ENCODE measurements at places on chromosomes 3 and 15.

DNA sequence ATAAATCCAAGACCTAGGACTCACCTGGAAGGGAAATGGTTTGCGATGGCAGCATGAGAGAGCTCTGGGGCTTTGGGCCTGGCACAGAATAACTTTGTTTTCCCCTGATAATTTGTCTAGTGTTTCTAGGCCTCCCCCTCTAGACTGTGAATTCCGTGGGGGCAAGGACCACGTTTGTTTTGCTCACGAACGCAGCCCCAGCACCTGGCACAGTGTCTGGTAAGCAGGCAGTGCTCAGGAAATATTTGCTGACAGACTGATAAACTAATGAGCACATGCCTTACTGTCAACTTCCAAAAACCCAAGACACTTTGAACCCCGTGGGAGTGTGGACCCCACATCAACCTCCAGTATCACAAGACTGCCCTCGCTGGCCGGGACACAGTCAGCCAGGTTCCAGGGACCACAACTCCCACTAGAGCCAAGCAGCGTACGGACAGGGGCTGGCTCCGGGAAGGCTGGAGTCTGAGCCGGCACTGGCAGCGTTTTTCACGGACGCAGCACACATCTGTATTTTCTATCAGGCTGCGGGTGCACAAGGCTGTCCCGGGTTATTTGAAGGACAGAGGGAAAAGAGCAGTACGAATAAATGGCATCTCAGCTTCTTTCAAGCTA lies 146.5 kb downstream of the XXYLT1 start:
- H3K36me3 ChIP-seq = no peaks in the 10 kb centered on the region
- DNase-seq = no peak
- no peaks in the 10 kb centered on the region for H3K4me1 ChIP-seq
- H3K4me3 ChIP-seq = no peak overlapping the region
- no peak overlapping the region for H3K27ac ChIP-seq
- no peaks in the 10 kb centered on the region for H3K27me3 ChIP-seq

GRCh38 chr15:80892414-80892813 lies 97.2 kb downstream of the MESD start:
- no peaks in the 10 kb centered on the region for H3K36me3 ChIP-seq
- no peak overlapping the region for H3K4me3 ChIP-seq
- no peak overlapping the region for H3K27ac ChIP-seq

DNA sequence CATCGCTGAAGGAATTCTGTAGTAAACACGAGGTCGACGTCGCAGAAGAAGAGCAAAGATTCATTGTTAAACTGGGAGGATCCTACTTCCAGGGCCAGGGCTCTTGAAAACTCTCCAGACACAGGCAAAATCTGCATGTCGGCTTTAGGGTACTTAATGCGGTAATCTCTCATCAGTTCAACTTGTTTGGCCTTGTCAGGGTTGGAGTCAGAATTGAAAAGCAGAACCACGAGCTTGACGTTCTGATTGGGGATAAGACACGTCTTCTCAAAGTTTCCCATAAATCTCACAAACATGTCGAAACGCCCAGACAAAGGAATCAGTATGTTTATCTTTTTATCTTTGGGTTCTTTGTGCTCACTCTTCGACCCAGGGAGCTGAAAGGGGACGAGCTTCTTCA lies 74.0 kb downstream of the CHSY1 start:
- H3K27ac ChIP-seq = no peak overlapping the region
- H3K27me3 ChIP-seq = no peaks in the 10 kb centered on the region
- no peak overlapping the region for H3K4me3 ChIP-seq

DNA sequence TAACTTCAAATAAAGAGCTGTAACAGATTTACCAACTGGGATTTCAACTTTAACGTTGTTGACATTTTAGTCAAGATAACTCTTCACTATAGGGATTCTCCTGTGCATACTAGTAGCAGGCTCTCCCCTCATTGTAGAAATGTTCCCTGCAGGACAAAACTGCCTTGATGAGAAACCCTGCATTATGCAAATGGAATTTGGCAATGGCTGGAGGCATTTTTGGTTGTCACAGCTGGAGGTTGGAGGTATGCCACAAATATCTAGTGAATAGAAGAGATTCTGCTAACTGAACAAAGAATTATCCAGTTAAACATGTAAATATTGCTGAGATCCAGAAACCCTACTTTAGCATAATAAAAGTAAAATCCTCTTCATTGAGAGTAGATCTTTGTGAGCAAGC lies 928.8 kb upstream of the ALCAM start:
- no peak overlapping the region for H3K27ac ChIP-seq
- no peak for DNase-seq
- H3K27me3 ChIP-seq = no peaks in the 10 kb centered on the region
- no peak overlapping the region for H3K4me3 ChIP-seq
- no peaks in the 10 kb centered on the region for H3K4me1 ChIP-seq

GRCh38 chr15:50066202-50066601 lies 52.8 kb downstream of the ATP8B4 start:
- no peaks in the 10 kb centered on the region for H3K27me3 ChIP-seq
- H3K27ac ChIP-seq = no peak overlapping the region
- H3K4me1 ChIP-seq = no peaks in the 10 kb centered on the region
- no peak for DNase-seq
- no peak overlapping the region for H3K4me3 ChIP-seq

DNA sequence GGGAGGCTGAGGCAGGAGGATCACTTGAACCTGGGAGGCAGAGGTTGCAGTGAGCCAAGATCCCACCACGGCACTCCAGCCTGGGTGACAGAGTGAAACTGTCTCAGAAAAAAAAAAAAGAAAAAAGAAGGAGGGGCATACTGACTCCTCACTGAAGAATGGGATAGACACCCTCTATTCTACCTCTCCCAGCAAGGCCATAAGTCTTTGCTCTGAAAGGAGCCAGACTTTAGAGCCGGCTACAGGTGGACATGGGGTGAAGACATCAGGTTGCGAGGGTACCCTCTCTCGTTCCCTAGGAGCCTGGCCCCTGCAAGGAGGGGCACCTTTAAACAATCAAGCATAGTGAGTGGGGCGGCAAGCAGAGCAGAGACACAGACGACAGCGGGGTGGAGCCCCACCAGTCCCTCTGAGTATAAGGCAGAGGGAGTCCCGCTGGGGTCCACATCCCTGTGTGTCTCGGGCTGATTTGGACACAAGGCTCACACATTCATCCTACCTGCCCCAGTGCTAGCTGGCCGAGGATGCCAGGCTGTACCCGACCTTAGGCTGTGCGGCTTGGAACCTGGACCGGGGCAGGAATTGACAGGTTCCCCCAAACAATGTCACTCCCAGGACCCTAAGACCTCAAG lies 1.1 kb downstream of the GRAMD2A start:
- H3K27ac ChIP-seq = no peak overlapping the region
- peaks cover 24% of the 10 kb centered on the region for H3K4me1 ChIP-seq
- no peaks in the 10 kb centered on the region for H3K27me3 ChIP-seq
- H3K36me3 ChIP-seq = peaks cover 27% of the 10 kb centered on the region
- peak overlapping the region; percentile 58 for H3K4me3 ChIP-seq

DNA sequence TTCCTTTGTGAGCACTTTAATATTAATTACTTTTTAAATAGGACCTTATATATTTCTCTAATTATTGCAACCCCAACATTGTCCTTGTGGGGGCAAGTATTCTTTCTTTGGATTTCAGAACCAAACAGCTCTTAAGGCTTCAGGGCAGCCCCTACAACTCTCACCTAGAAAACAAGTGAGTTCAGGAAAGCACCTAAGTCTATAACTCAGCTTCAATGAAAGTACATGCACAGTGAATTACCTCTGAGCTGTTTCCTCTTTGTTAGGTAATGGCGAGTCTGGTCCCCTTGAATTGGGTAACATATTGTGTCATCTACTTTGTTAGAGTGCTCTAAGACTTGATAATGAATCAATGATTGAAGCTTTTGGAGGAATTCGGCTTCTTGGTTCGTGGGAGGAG lies 545.7 kb downstream of the NLGN1 start:
- no peaks in the 10 kb centered on the region for H3K27me3 ChIP-seq
- no peak for DNase-seq
- no peaks in the 10 kb centered on the region for H3K4me1 ChIP-seq
- H3K4me3 ChIP-seq = no peak overlapping the region
- H3K27ac ChIP-seq = no peak overlapping the region

- no peak overlapping the region for H3K4me3 ChIP-seq
- no peak for DNase-seq
- H3K27me3 ChIP-seq = no peaks in the 10 kb centered on the region
- no peaks in the 10 kb centered on the region for H3K4me1 ChIP-seq
These were observed 155.2 kb upstream of the C2CD4B start for GRCh38 chr15:62320259-62320658.

DNA sequence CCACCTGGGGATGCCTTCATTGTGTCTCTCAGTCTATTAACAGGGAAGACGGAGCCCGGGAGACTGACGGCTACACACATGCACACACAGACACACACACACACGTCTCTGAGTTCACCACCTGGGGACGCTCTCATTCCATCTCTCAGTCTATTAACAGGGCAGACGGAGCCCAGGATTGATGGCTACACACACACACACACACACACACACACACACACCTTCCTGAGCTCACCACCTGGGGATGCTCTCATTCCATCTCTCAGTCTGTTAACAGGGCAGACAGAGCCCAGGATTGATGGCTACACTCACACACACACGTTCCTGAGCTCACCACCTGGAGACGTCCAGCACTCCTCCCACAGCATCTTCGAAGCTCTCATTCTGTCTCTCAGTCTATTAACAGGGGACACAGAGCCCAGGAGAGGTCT lies 143.9 kb downstream of the OR4M2 start:
- no peaks in the 10 kb centered on the region for H3K36me3 ChIP-seq
- H3K27ac ChIP-seq = no peak overlapping the region
- H3K27me3 ChIP-seq = no peaks in the 10 kb centered on the region
- DNase-seq = no peak

GRCh38 chr3:183854318-183855035 lies 29.1 kb upstream of the MAP6D1 start:
- no peak overlapping the region for H3K4me3 ChIP-seq
- H3K36me3 ChIP-seq = peaks cover 22% of the 10 kb centered on the region
- DNase-seq = no peak

DNA sequence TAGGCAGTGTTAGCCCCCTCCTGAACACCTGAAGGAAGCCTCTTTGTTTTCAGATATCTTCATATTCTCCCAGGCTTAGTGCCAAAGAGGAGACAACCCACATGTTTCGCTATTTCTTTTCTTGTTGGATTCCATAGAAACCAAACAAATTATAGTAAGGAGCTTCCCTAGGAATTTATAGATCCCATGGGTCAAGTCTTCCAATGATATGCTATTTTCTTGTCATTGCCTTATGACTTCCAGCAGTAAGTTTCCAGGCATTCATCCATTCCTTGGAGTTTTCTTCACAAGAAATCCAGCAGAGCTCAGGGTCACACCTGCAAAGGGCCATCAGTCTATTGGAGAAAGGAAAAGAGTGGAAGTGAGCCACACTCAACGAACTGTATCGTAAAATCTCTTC lies 9.9 kb upstream of the KCNMB2 start:
- H3K4me3 ChIP-seq = no peak overlapping the region
- H3K27me3 ChIP-seq = no peaks in the 10 kb centered on the region
- H3K27ac ChIP-seq = no peak overlapping the region
- H3K36me3 ChIP-seq = no peaks in the 10 kb centered on the region
- no peaks in the 10 kb centered on the region for H3K4me1 ChIP-seq

GRCh38 chr3:187287256-187287655 lies 4.3 kb downstream of the MASP1 start:
- no peaks in the 10 kb centered on the region for H3K27me3 ChIP-seq
- H3K36me3 ChIP-seq = no peaks in the 10 kb centered on the region
- no peak overlapping the region for H3K27ac ChIP-seq
- no peak overlapping the region for H3K4me3 ChIP-seq

GRCh38 chr15:78313383-78313782 lies 14.0 kb upstream of the SKIC8 start:
- H3K27ac ChIP-seq = no peak overlapping the region
- no peaks in the 10 kb centered on the region for H3K4me1 ChIP-seq
- DNase-seq = no peak
- H3K27me3 ChIP-seq = no peaks in the 10 kb centered on the region

DNA sequence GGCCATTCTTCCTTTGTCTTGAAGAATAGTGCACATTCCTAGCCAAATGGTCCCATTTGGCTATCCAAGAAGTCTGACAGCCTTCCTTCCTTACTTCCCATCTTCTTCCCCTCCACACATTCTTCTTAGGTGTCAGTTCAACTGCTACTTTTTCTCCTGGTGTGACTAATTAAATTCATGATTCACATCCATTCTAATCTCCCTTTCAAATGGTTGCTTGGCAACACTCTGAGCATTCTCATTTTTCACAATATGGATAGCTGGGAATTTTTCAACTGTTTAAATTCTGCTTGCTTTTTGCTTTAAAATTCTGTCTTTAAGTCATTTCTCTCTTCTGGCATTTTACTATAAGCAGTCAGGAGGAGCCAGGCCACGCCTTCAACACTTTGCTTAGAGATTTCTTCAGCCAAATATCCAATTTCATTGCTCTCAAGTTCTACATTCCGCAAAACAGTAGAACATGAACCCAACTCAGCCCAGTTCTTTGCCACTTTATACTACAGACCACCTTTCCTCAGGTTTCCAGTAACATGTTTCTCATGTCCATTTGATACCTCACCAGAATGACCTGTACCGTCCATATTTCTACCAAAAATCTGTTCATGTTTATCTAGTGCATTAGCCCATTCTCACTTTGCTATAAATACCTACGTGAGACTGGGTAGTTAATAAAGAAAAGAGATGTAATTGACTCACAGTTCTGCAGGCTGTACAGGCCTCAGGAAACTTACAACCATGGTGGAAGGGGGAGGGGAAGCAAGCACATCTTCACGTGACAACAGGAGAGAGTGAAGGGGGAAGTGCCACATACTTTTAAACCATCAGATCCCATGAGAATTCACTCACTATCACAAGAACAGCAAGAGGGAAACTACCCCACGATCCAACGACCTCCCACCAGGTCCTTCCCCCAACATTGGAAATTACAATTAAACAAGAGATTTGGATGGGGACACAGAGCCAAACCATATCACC lies 31.9 kb upstream of the MCF2L2 start:
- no peaks in the 10 kb centered on the region for H3K36me3 ChIP-seq
- no peak for DNase-seq
- H3K4me3 ChIP-seq = no peak overlapping the region
- H3K27me3 ChIP-seq = no peaks in the 10 kb centered on the region
- no peak overlapping the region for H3K27ac ChIP-seq
- no peaks in the 10 kb centered on the region for H3K4me1 ChIP-seq

DNA sequence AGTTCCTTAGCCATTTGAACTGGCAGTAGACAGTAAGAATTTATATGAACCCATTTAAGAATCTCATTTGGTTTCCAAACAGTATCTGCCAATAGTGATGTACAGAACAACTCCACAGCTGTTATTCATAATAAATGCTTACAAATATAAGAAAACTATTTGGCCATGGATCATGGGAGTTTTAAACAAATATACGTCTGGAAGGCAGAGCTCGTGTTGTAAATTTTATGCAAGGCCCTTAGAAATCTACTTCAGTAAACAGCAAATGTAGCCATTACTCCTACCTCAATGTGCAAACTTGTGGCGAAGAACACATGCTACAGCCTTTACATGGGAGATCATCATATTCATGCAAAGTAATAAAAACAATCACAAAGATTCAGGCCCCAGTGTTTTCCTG lies 65.3 kb upstream of the NANOGP8 start:
- no peak for DNase-seq
- H3K36me3 ChIP-seq = no peaks in the 10 kb centered on the region
- no peaks in the 10 kb centered on the region for H3K4me1 ChIP-seq
- no peaks in the 10 kb centered on the region for H3K27me3 ChIP-seq

- H3K4me1 ChIP-seq = no peaks in the 10 kb centered on the region
- H3K27ac ChIP-seq = no peak overlapping the region
- DNase-seq = no peak
- no peaks in the 10 kb centered on the region for H3K27me3 ChIP-seq
These were observed 17.7 kb upstream of the SHISA5 start for GRCh38 chr3:48521635-48522034.
